ENCODE measurements at places on chromosomes 12 and 14. TPM values are rescaled to one million over a fixed set of nuclear protein-coding genes. Genes with fewer than 3 reads are reported as not detected.

GRCh38 chr12:20140751-20141150 lies 227.6 kb upstream of the PDE3A start:
- no peak overlapping the region for H3K4me3 ChIP-seq
- no peaks in the 10 kb centered on the region for H3K27me3 ChIP-seq
- no peaks in the 10 kb centered on the region for H3K36me3 ChIP-seq
- DNase-seq = no peak
- H3K4me1 ChIP-seq = no peaks in the 10 kb centered on the region

DNA sequence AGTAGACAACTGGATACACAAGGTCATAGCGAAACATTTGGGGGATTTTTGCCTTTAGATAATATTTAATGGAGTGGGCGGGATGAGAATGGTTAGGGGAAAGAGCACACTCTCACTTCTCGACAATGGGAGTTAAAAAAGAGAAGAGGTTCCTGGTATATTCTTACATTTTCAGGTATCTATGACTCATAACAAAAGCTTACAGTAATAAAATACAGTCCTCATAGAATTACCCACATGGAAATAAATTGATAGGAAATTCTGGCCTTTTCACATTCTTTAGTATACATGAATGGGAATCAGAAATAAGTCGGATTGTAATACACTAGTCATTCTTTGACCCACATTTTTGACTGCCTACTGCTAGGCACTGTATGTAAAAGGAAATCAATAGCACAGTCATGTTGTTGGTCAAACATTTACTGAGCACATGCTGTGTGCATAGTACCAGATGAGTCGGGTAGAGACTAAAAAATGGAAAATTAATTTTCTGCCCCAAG lies 8.2 kb upstream of the CRADD start:
- H3K4me3 ChIP-seq = no peak overlapping the region
- no peak overlapping the region for H3K27ac ChIP-seq
- H3K36me3 ChIP-seq = no peaks in the 10 kb centered on the region

GRCh38 chr12:56775638-56776037 lies 12.5 kb downstream of the HSD17B6 start:
- H3K4me1 ChIP-seq = no peaks in the 10 kb centered on the region
- no peaks in the 10 kb centered on the region for H3K27me3 ChIP-seq
- no peaks in the 10 kb centered on the region for H3K36me3 ChIP-seq
- no peak overlapping the region for H3K4me3 ChIP-seq
- no peak overlapping the region for H3K27ac ChIP-seq
- DNase-seq = no peak

DNA sequence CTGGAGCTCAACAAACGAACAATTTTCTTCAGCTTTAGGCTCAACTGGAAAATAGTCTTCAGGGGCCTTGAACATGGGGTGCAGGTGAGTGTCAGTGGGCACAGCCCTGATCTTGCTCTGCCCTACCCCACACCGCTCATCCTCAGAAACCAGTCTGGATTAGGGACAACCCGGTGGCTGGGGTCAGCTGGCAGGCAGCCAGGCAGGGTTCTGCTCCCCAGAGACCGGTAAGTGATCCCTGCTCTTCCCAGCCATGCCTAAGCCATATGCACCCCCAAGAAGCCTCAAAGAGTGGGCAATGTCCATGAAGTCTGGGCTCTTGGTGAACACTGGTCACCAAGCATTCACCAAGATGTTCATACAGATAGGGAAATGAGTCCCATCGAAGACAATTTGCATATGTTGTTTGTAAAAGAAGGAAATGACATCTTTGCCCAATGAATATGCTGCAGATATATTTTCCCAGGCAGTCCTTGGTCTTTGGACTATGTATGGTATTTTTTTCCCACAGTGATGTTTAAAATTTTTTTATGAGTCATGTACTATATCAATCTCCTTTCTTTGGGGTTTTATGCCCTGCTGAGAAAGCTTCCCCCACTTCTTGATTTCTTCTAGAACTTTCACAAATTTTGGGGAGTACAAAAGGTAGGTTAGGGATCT lies 63.9 kb upstream of the VASH1 start:
- DNase-seq = no peak
- no peak overlapping the region for H3K4me3 ChIP-seq
- no peaks in the 10 kb centered on the region for H3K36me3 ChIP-seq
- H3K27ac ChIP-seq = no peak overlapping the region
- no peaks in the 10 kb centered on the region for H3K27me3 ChIP-seq

- no peaks in the 10 kb centered on the region for H3K27me3 ChIP-seq
- H3K27ac ChIP-seq = no peak overlapping the region
- DNase-seq = no peak
- H3K36me3 ChIP-seq = no peaks in the 10 kb centered on the region
Measured at GRCh38 chr12:112353393-112353792, 28.8 kb downstream of the HECTD4 start.

DNA sequence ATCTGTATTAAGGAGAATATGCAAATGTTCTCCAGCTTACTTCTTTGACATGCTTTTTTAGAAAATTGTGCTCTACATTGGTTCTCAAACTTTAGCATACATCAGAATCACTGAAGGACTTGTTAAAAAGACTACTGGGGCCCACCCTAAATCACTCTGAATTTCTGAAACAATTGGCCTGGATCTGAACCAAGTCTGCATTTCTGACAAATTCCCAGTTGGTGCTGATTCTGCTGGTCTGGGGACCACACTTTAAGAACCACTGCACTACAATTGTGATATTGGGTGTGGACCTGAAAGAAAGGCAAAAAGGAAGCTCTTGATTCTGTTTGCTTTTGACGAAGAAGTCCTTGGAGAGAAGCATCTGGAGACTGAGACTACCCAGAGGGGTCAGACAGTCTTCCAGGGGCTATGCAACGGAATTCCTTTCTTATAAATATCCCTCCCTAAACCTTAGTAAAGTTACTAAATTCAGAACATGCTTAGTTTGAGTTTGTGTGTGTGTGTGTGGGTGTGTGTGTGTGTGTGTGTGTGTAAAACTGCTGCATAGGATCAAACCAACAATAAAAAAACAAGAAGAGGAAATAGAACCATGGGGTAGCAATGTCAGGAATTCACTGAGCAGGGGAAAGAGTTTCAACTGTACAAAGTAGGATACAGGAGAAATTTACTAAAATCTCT lies 36.8 kb downstream of the EAPP start:
- no peak overlapping the region for H3K4me3 ChIP-seq
- peaks cover 26% of the 10 kb centered on the region for H3K4me1 ChIP-seq
- no peaks in the 10 kb centered on the region for H3K36me3 ChIP-seq
- DNase-seq = no peak

- peak overlapping the region; percentile 60 for H3K4me3 ChIP-seq
- no peaks in the 10 kb centered on the region for H3K36me3 ChIP-seq
- H3K27ac ChIP-seq = peak overlapping the region; percentile 68
Measured at GRCh38 chr12:52049688-52050087, 1.6 kb upstream of the NR4A1 start.

- peaks cover 15% of the 10 kb centered on the region for H3K4me1 ChIP-seq
- peak overlapping the region; percentile 75 for H3K4me3 ChIP-seq
- H3K36me3 ChIP-seq = no peaks in the 10 kb centered on the region
- peak overlapping the region; percentile 88 for H3K27ac ChIP-seq
- no peak for DNase-seq
- H3K27me3 ChIP-seq = no peaks in the 10 kb centered on the region
Measured at GRCh38 chr12:95216711-95217376, 423 bp downstream of the FGD6 start.

DNA sequence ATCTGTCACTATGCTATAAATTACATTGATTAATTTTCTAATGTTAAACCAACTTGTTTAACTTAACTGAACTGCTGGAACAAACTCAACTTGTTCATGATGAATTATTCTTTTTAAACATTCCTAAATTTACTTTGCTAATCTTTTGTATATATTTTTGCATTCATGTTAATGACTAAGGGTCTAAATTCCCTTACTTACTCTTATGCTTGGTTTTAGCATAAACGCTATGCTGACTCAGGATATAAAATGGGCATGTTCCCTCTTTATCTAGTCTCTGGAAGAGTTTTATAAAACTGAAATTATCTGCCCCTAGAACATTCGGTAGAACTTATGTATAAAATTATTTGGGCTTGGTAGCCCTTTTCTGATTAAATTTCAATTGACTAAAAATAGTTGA lies 342.8 kb upstream of the DIO2 start:
- no peak overlapping the region for H3K4me3 ChIP-seq
- H3K36me3 ChIP-seq = no peaks in the 10 kb centered on the region

DNA sequence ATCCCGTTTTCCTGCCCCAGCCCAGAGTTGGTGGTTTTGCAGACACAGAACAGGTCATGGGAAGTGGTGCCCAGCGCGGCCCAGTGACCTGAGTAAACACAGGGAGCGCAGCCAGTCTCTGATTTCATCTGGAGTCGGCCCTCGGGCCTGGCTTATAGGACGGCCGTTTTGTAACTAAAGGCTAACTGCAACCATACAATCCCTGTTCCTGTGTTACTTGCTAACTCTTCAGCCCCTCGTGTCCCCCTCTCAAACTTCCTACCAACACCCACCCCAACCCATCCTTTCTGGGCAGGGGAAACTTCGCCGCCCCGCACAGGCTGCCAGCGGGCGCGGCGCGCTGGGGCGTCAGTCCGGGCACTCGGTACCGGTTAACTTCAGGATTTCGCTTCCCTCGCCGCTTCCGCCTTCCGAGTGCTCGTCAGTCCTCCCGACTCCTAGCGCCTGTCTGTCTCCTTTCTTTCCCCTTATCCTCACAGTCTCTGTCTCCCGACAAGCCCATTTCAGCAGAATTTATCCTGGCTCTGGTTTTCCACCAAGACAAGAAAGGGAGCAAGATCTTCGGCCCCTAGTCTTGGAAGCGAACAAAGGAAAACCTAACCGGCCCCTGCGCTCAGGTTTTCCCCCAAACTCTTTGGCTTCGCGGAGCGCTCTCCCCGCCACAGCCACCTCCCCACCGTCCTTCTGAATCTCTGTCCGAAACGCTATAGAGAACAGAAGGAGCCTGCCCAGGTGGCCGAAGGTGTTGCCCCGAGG lies 2.0 kb downstream of the SIX1 start:
- peaks cover 6% of the 10 kb centered on the region for H3K27me3 ChIP-seq
- H3K4me3 ChIP-seq = peak overlapping the region; percentile 26
- no peak overlapping the region for H3K27ac ChIP-seq
- DNase-seq = no peak
- no peaks in the 10 kb centered on the region for H3K36me3 ChIP-seq
- peaks cover 43% of the 10 kb centered on the region for H3K4me1 ChIP-seq

GRCh38 chr12:64160021-64160710 lies 61.9 kb downstream of the KICS2 start:
- H3K27me3 ChIP-seq = no peaks in the 10 kb centered on the region
- H3K4me3 ChIP-seq = no peak overlapping the region
- H3K36me3 ChIP-seq = no peaks in the 10 kb centered on the region
- H3K27ac ChIP-seq = no peak overlapping the region
- H3K4me1 ChIP-seq = no peaks in the 10 kb centered on the region
- DNase-seq = no peak

GRCh38 chr12:69533844-69534243 lies 51.4 kb upstream of the CCT2 start:
- H3K4me1 ChIP-seq = peaks cover 16% of the 10 kb centered on the region
- peak overlapping the region; percentile 97 for H3K27ac ChIP-seq
- no peak for DNase-seq
- H3K4me3 ChIP-seq = no peak overlapping the region
- H3K36me3 ChIP-seq = no peaks in the 10 kb centered on the region
- no peaks in the 10 kb centered on the region for H3K27me3 ChIP-seq

DNA sequence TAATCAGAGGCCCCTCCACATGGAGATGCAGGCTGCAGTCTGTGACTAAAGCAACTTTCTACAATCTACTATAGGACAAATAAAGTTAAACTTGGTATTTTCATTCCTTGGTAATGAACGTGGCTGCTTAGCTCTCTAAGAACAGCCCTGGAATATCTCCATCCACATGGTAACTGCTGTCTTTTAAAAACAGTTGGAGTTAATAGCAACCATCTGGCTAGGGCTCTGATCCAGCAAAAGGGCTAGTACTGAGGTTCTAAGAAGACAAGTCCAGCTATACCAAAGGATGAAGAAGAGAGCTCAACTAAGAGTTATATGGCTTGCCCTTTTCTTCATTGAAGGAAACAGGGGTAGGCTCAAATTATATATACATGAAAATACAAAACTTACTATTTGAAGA lies 920.1 kb downstream of the FLRT2 start:
- H3K36me3 ChIP-seq = no peaks in the 10 kb centered on the region
- no peak overlapping the region for H3K4me3 ChIP-seq
- no peak overlapping the region for H3K27ac ChIP-seq
- no peak for DNase-seq
- no peaks in the 10 kb centered on the region for H3K4me1 ChIP-seq
- H3K27me3 ChIP-seq = no peaks in the 10 kb centered on the region

GRCh38 chr12:92074889-92075288 lies 70.8 kb downstream of the BTG1 start:
- no peak for DNase-seq
- peaks cover 54% of the 10 kb centered on the region for H3K4me1 ChIP-seq
- H3K27me3 ChIP-seq = no peaks in the 10 kb centered on the region
- no peak overlapping the region for H3K4me3 ChIP-seq
- no peaks in the 10 kb centered on the region for H3K36me3 ChIP-seq

The DDX54 gene
- total RNA-seq = 110 TPM

The STAC3 gene
- 0.70 TPM for total RNA-seq

The MRPL42 gene
- total RNA-seq = 78.2 TPM

The PRH2 gene
- total RNA-seq = not detected

The LIMA1 gene
- total RNA-seq = 53.5 TPM

The ZNF268 gene
- 24.1 TPM for total RNA-seq

The KRT2 gene
- total RNA-seq = not detected

Data from Caco-2 (cell line).